Astrocyte of the hippocampus (primary cell): ENCODE measurements at places on chromosomes 11 and 22.

GRCh38 chr11:122322329-122322728 lies 206.3 kb upstream of the BLID start:
- peak; percentile 32 for DNase-seq

- DNase-seq, result no peak
These were observed 28.1 kb upstream of the NXPE4 start for GRCh38 chr11:114623720-114624119.

- no peak for DNase-seq
These were observed 81.6 kb upstream of the CCDC90B start for GRCh38 chr11:83367745-83368144.

DNA sequence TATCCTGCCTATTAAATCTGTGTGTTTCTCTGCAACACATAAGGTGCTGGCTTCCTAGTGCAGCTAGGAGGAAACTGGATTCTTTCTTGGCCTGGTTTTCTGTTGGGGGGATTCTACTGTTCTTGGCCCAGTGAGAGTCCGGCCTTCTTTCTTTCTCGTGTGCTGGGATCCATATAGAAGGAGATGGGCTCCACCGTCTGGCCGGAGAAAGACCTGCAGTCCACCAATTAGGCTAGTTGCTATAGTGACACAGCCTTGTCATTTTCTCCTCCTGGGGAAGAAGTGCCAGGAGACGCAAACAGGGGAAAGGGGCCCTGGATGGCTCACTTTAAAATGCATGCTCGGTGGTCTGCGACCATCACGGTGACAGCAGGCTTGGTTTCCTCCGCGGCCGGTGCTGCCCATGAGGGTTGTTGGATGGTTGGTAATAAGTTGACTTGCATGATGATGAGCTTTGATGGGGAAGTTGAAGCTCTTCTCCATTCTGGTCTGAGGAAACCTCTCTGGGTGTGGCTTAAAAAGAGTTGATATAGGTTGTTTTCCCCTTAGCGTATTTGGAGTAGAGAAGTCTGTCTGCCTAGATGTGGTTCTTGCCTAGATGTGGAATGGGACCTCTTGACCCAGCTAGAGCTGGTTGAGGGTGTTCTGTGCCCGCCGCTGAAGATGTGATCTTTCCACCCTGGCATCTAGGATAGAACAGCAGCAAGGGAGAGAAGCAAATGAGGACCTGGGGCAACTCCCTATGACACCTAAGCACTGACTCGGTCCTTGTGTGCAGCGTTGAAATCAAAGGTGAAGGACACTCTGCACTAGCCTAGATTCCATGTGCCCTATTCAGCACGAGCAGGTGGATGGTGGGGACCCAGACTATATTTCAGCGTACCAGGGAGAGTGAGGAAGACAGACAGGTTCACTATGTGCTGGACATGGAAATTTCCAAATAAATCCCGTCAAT lies 1335.0 kb downstream of the BRD1 start:
- peak; percentile 89 for DNase-seq

DNA sequence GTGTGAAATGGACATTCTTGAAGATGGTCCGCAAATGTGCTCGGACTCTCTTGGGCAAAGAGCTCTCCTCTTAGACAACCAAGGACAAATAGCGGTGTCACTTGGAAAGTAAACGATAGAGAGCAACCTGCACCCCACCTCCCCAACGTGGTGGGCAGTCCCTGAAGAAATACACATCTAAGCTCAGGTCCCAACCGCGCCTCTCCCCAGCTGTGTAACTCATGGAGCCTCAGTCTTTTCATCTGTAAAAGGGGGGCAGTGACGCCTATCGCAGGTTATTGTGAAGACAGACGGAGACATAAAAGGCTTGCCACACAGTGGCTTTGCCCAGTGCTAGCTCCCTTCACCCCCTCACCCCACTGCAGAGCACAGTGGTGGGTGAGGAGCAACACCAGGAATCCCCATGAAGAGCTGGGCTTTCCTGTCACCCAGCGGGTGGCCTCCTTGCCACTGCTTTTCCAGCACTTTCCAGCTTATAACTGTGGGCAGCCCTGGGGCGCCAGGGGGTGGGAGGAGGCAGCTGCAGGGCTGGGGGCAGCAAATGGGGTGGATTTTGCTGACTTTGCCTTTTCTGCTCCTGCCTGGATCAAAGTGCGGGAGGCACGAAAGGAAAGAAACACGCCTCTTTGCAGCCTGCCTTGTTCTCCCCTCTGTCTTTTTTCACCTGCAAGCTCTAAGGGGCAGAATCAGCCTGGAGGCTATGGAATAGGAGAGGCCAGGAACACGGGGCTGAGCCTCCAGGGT lies 73.7 kb upstream of the TSPAN18 start:
- DNase-seq, result no peak

- DNase-seq, result no peak
These were observed 197.9 kb downstream of the NXPE2 start for GRCh38 chr11:114876234-114876633.

- no peak for DNase-seq
These were observed 9.8 kb downstream of the LARGE2 start for GRCh38 chr11:45932217-45932616.

- no peak for DNase-seq
These were observed 607 bp downstream of the CCDC82 start for GRCh38 chr11:96388891-96389719.

GRCh38 chr22:38041760-38042487 lies 15.3 kb upstream of the PICK1 start:
- no peak for DNase-seq

DNA sequence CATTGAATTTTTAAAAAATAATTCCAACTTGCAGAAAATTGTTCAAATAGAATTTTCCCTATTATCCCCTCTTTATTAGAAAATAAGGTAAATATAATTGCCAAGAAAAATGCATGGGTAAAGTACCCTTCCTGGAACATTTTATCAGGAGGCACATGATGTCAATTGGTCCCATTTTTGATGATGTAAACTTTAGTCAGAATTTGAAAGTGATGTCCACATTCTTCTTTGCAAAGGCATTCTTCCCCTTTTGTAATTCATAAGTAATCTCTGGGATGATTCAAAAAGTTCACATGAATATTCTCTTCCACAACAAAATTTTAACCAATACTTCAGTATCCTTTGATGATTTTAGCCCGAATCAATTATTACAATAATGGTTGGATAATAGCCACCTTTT lies 86.9 kb upstream of the ANO3 start:
- DNase-seq, result no peak

- no peak for DNase-seq
These were observed 65.5 kb downstream of the GRIK4 start for GRCh38 chr11:120577041-120577440.

DNA sequence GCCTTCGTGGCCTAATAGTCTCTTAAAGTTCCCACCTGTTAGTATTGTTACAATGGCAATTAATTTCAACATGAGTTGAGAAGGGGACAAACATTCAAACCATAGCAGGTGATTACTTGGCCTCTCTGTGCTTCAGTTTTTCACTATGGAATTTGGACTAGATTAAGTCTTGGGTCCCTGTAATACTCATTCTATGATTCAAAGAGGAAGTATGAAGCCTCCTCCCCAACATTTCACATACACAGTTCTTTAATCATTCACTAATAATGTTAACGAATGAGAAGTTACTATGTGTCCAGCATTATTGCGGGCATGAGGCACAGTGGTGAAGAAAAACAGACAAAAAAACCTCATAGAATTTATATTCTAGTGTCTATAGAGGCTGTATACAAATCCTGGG lies 19.9 kb upstream of the USP47 start:
- DNase-seq, result no peak
